ENCODE measurements at places on chromosomes 5 and 9.

DNA sequence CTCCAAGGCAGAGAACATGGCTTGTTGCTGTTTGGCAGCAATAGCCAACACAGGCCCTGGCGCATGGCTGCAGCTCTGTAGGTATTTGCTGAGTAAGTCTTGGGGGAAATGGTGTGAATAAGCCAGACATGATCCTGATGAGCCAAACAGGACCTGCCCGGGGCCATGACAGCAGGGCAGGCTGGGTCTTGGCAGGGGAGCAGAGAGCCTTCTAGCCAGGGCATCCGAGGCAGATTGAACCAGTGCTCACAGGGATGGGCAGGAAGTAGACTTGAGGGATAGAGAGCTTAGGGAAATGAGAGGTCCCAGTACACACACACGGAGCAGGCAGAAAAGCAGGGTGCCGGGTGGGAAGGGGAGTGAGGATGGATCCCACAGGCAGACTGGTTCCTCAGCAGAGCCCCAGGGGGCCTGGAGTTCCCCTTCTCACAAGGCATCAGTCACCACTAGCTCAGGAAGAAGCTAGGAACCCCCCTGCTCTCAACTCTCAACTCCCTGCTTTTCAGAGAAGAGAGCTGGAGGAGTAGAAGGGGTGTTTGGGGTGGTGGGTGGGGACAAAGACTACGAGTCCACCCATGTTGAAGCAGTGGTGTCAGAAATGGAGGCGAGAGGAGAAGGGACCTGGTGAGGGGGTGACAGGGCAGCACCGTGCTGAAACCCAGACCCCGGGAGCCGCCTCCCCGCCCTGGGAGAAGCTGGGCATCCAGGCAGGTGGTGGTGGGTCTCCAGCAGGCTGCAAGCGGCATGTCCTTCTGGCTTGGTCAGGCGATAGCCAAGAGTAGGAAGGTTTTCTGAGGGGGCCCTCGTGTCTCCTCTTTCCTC is 111.1 kb downstream of the RGS3 start:
- no peak for DNase-seq

GRCh38 chr9:91178281-91179236 is 183.2 kb downstream of the AUH start:
- peak; percentile 28 for DNase-seq

DNA sequence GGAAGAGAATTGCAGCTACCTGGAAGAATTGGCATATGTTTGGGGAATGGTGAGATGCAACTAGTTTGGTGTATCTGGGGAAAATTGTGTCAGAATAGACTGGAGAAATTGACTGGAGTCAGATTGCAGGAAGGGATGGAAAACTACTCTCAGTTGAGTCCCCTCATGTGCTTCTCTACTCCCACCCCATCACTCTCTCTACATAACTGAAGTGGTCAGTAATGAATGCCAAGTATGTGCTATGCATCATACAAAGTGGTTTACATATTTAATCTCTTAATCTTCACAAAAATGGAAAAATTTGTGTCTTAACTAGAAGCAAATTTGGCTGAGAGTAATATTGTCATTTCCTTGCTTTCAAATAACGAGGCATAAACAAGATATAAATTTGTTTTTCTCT is 146.4 kb upstream of the TNC start:
- no peak for DNase-seq

DNA sequence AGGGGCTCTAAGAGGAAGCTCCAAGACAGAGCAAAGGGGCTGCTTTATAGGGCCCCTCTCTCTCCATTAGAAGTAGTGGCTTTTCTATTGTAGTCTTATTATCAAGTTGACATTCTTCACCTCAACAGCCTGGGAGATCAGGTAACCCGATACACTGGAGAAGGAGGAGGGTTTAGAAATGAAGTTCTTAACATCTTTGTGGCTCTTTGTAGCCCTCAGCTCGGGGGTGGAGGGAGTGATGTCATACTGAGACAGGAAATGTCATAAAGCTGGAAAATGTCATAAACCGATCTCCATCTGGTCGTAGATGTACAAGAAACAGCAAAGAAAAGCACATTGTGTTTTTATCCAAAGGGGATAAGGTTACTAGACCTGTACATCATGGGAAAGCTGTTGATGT is 17.9 kb downstream of the PDZD2 start:
- peak; percentile 30 for DNase-seq

- DNase-seq: no peak
Measured at GRCh38 chr9:84701801-84702200, 32.3 kb downstream of the NTRK2 start.

GRCh38 chr5:143396353-143396940 is 7.0 kb downstream of the NR3C1 start:
- peak; percentile 12 for DNase-seq

- peak; percentile 7 for DNase-seq
Measured at GRCh38 chr9:83330207-83331196, 207.7 kb downstream of the FRMD3 start.

- no peak for DNase-seq
Measured at GRCh38 chr9:127417131-127418036, 6.8 kb upstream of the ZNF79 start.

GRCh38 chr5:178461004-178461730 is 129.0 kb downstream of the COL23A1 start:
- DNase-seq: no peak

DNA sequence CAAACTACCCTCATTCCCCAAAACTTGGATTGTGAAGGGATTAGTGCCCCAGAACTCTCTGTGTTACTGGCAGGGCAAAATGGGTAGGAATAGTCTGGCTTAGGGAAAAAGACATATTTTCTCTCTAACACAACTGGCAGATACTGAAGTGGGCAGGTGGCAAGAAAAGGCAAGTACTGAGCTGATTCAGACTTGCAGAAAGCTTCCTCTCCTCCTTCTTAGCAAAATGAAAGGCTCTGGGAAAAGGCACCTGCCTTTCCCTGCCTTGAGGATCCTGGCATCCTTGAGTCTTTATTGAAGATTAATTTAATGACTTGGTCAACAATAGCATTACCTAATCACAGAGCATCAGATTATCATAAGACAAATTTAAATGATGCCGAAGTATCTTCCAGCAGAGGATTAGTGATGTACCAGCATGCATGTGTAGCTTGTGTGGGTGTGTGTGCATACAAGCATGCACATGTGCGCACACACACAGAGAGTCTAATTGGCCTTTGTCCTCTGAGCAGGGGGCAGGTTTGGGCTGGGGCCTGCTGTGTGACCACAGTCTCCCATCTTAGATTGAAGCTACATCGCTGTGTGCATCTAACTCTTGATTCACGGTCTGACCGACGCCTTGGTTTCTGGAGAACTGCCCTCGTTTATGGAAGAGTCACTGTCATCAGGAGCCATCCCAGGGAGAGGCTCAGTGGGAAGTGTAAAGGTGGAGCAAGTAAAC is 294.8 kb downstream of the AOPEP start:
- no peak for DNase-seq

DNA sequence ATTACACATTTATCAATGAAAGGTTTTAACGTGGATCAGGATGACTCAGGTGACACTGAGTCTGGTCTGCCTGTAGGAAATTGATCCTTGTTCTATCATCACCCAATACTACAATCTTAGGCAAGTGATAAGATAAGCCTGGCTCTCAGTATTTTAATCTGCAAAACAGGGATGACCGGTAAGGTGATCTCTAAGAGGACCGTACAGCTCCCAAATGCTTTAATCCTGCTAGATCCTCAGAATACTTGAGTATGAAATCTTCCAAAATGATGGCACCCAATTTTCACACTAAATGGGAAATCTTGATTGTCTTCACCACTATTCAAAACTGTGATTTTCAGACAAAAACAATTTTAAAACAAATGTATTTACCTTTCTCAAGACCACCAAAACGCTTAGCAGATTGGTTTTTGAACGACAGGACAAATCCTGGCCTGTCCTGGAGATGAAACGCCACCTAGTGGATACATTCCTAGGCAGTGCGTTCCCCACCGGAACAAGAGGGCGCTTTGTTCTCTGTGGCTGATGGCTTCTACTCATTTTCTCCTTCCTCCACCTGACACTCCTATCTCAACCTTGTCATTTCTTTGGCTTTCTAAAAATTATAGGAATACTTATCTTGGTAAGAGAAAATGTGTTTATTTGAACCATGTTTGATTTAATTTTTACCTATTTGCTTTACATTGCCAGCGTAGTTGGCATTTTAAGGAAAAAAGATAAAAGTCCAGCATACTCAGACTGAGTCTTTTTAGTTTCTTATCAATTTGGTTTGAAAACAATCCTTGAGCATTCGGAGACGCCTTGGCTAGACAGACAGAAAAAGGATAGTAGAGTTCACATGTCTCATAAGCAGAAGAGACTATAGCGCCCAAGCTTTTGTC is 41.2 kb upstream of the VCAN start:
- DNase-seq: peak; percentile 1

- no peak for DNase-seq
Measured at GRCh38 chr5:132813599-132814502, 749 bp downstream of the SOWAHA start.

DNA sequence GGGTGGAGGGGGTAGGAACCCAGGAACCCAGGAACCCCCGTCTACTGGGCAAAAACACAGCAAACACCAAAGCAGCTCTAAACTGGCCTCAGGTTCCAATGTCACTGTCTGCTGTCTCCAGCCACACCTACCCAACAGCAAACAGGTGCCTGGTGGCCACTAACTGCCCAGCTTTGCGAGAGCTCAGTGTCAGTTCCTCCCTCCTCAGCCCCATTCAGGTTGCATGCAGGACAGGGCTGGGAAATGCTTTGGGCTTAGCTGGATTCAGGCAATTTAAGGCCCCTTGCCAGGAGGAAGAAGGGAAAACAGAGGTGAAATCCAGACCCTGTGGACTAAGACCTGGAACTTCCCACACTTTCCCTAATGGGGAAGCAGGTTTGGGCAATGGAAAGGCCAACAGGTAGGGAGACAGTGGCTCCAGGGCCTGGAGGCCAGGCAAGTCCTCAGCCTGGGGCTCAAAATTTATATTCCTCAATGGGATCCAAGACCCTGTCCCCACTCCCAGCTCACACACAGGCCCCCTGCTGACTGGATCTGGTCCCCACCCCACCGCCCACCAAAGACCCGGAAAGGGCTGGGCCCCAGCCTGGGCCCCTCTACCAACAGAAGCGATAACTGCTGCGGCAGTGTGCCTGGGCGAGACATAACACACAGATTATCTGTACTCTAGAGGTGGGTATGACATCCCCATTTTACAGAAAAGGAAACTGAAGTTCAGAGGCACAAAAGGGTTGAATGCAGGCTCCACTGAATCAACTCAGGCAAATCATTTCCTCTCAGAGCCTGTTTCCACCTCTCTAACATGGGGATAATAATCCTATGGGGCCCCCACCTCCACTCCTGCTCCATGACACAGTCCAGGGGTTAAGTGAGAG is 3.5 kb downstream of the EEIG1 start:
- no peak for DNase-seq

GRCh38 chr5:55604611-55605067 is 69.9 kb upstream of the PLPP1 start:
- no peak for DNase-seq
